Thoracic aorta (tissue), 2 donors: ENCODE measurements at places on chromosomes 12 and 14. TPM values are rescaled to one million over a fixed set of nuclear protein-coding genes. Genes with fewer than 3 reads are reported as not detected.

DNA sequence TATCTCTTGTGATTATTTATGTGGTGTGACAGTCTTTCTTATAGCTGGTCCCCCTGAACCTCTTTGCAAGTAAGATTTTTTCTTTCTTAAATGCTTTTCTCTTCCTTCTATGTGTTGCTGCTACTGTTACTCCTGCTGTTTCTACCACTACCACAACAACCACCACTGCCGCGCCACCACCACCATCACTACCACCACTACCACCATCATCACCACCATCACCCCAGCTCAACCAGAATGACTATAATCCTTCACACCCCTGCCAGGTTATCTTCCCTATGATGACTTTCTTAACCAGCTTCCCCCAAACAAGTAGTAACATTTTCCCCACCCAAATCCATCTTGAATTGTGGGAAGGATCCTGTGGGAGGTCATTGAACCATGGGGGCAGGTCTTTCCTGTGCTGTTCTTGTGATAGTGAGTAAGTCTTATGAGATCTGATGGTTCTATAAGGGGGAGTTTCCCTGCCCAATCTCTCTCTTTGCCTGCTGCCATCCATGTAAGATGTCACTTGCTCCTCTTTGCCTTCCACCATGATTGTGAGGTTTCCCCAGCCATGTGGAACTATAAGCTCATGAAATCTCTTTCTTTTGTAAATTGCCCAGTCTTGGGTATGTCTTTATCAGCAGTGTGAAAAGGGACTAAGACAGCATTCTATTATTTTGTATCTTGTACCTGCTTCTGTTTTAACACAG is 52.2 kb downstream of the CHST11 start:
- peaks cover 61% of the 10 kb centered on the region for H3K4me1 ChIP-seq
- no peak overlapping the region for H3K4me3 ChIP-seq
- no peaks in the 10 kb centered on the region for H3K27me3 ChIP-seq
- H3K27ac ChIP-seq, result no peak overlapping the region
- no peaks in the 10 kb centered on the region for H3K36me3 ChIP-seq
- DNase-seq, result no peak

Gene SSPN
- 50.9 TPM for total RNA-seq

DNA sequence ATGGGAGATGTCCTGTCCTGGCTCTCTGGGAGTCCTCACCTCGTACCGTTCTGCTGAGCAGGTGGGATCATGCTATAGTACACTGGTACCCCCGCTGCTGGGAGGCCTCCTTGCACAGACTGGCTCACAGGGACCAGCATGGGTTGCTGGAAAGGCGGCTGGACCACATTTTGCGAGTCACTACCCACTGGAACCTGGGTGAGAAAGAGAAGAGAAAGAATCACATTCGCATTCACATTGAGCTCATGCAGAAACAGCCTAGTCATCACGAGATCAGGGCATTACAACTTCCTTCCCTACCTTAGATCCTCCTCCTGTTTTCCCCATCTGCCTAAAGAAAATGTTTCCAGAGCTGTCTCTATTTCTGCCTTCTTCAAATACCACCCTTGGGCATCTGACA is 17.3 kb upstream of the STAC3 start:
- H3K27ac ChIP-seq, result no peak overlapping the region
- DNase-seq, result no peak
- no peaks in the 10 kb centered on the region for H3K4me1 ChIP-seq
- no peaks in the 10 kb centered on the region for H3K27me3 ChIP-seq
- peaks cover 36% of the 10 kb centered on the region for H3K36me3 ChIP-seq

Gene TRPV4
- total RNA-seq, result 2.0 TPM

DNA sequence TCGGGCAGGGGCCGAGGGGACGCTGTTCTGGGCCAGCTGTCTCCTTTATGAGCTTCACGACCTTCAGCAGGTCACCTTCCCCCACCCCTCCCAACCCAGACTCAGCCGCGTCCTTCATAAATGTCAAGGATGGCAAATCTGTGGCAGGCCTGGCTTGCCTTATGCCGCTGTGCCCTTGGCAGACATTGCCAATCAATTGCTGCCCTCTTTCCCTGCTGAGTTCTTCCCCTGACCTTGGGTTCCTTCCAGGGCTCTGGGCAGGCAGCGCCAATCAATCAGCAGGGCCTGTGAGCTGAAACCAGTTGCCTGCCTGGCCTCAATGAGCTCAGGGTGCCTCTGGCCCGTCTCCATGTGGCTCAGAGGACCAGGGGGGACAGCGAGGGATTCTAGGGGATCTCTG is 7.7 kb downstream of the FAM222A start:
- DNase-seq, result no peak
- H3K36me3 ChIP-seq, result no peaks in the 10 kb centered on the region
- no peaks in the 10 kb centered on the region for H3K27me3 ChIP-seq
- no peak overlapping the region for H3K4me3 ChIP-seq
- peaks cover 10% of the 10 kb centered on the region for H3K4me1 ChIP-seq
- no peak overlapping the region for H3K27ac ChIP-seq

DNA sequence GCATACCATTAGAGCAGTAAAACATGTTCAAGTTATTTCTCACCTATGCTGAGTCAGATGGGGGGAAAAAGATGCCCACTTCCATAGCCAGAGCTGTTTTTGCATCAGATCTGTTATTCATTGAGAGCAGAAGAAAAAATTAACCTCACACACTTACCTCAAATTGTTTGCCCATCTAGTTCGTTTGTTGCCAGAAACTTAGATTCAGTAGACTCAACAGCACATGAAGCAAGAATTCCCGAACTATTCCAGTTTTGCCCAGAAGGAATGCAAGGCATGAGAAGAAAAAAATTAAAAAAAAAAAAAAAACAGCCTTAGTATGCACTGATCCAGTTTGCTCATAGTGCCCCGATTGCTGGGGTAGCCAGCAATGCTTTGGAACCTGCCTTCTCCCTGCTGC is 12.4 kb upstream of the DPF3 start:
- peaks cover 19% of the 10 kb centered on the region for H3K4me1 ChIP-seq
- no peak for DNase-seq
- H3K27ac ChIP-seq, result no peak overlapping the region
- H3K4me3 ChIP-seq, result no peak overlapping the region
- no peaks in the 10 kb centered on the region for H3K36me3 ChIP-seq
- no peaks in the 10 kb centered on the region for H3K27me3 ChIP-seq

Gene NPFF
- total RNA-seq, result 9.1 TPM

DNA sequence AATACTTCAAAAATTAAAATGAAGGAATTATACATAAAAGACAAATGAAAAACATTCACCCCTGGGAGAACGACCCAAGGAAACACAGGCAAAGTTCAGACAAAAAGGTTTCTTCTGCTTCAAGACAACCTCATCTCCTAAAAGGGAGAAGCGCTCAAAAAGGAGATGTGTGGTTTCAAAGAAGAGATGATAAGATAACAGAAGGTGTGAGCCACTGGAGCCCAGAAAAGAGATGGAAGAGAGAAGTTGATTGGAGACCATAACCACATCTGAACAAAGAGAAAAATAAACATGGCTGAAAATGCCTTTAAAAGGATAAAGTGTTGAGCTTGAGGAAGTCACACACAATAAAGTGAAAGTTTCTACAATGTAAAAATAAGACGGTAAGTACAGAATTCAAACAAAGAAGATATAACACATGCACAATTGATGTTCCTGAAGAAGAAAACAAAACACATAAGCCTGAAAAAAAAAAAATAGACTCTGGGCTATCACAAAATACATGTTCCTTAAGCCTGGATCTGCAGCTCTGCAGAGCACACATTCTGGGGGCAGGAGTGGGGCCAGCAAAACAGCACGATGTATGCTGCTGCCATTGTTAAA is 51.6 kb upstream of the C14orf180 start:
- no peaks in the 10 kb centered on the region for H3K4me1 ChIP-seq
- no peak overlapping the region for H3K27ac ChIP-seq
- H3K4me3 ChIP-seq, result no peak overlapping the region
- no peaks in the 10 kb centered on the region for H3K36me3 ChIP-seq

DNA sequence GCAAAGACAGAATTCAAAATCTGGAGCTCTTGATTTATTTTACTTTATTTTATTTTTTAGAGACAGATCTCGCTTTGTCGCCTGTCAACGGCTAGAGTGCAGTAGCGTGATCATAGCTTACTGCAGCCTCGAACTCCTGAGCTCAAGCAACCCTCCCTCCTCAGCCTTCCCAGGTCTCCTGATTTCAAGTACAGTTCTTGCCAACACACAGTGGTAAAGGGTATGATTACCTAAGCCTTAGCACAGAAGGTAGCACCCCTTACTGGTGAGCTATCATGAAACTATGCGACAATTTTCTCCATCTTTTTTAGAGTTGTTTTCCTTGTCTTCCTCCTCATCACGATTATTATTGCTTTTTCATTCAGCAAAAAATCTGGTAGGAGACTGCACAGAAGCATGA is 94.3 kb upstream of the ETV6 start:
- no peak for DNase-seq
- H3K27ac ChIP-seq, result peak overlapping the region; percentile 63
- no peaks in the 10 kb centered on the region for H3K36me3 ChIP-seq
- H3K4me1 ChIP-seq, result no peaks in the 10 kb centered on the region
- H3K27me3 ChIP-seq, result no peaks in the 10 kb centered on the region

Gene LTBR
- 176 TPM for total RNA-seq

Gene TMEM30B
- 46.9 TPM for total RNA-seq

Gene NUAK1
- 31.4 TPM for total RNA-seq

- no peaks in the 10 kb centered on the region for H3K4me1 ChIP-seq
- H3K27ac ChIP-seq, result no peak overlapping the region
- no peak for DNase-seq
- no peak overlapping the region for H3K4me3 ChIP-seq
Observed at GRCh38 chr12:30515351-30515750, 180.3 kb downstream of the IPO8 start.

DNA sequence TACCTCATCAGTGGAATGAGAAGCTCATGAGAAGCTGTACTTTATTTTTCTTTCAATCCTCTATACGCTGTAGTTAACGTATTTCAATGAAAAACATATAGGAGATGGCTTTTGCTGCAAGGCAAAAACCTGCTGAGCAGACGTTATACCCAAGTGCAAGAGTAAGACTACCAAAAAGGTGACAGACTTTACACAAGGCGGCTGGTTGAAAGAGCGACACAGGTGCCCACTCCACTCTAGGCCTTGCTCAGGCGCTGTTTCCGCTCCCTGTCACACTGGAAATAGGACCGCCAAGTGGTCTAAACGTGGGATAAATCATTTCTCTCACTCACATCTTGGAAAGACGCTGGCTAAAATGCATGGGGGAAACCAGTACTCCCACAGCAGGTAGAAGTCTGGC is 54.5 kb downstream of the PPP2R5C start:
- peaks cover 28% of the 10 kb centered on the region for H3K4me1 ChIP-seq
- no peak overlapping the region for H3K4me3 ChIP-seq

- H3K36me3 ChIP-seq, result no peaks in the 10 kb centered on the region
- no peaks in the 10 kb centered on the region for H3K27me3 ChIP-seq
- no peaks in the 10 kb centered on the region for H3K4me1 ChIP-seq
- no peak for DNase-seq
- H3K4me3 ChIP-seq, result no peak overlapping the region
Observed at GRCh38 chr12:16844875-16845274, 238.9 kb upstream of the LMO3 start.

Gene SGPP1
- total RNA-seq, result 28.4 TPM

GRCh38 chr14:100065942-100066574 is 836 bp downstream of the EVL start:
- H3K4me3 ChIP-seq, result peak overlapping the region; percentile 29
- no peak for DNase-seq
- no peak overlapping the region for H3K27ac ChIP-seq
- no peaks in the 10 kb centered on the region for H3K27me3 ChIP-seq
- no peaks in the 10 kb centered on the region for H3K36me3 ChIP-seq

Gene KCNJ8
- total RNA-seq, result 8.1 TPM

Gene RIPK3
- total RNA-seq, result 17.9 TPM

DNA sequence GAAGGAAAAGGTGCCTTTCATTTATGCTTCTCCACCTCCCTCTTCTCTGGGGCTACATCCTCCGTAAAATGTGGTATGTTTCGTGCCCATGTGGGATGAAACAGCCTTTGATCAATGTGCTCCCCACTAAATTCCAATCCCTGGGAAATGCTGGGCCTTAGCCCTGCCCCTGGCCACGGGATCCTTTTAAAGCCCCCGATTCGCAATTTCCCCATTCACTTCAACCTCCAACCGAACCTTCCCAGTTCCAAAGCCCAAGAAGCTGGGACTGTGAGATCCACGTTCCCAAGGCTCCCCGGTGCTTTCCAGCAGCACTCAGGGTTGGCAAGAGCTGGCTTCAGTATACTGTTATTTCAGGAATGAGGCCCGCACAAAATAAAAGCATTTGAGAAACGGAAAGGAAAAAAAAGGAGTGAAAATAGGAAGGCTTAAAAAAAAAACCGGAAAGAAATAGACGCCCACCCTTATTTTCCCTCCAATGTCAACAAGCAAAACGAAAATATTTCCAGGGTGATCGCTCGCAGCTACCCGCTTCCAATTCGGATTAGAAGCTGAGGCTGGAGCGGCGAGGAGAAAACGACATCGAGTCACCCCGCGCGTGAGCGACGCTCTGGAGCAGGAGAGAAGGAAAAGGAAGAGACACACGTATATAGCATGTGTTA is 1.3 kb upstream of the FOXG1 start:
- no peak overlapping the region for H3K27ac ChIP-seq
- no peaks in the 10 kb centered on the region for H3K36me3 ChIP-seq
- H3K4me3 ChIP-seq, result peak overlapping the region; percentile 70
- DNase-seq, result no peak
- peaks cover 12% of the 10 kb centered on the region for H3K4me1 ChIP-seq

DNA sequence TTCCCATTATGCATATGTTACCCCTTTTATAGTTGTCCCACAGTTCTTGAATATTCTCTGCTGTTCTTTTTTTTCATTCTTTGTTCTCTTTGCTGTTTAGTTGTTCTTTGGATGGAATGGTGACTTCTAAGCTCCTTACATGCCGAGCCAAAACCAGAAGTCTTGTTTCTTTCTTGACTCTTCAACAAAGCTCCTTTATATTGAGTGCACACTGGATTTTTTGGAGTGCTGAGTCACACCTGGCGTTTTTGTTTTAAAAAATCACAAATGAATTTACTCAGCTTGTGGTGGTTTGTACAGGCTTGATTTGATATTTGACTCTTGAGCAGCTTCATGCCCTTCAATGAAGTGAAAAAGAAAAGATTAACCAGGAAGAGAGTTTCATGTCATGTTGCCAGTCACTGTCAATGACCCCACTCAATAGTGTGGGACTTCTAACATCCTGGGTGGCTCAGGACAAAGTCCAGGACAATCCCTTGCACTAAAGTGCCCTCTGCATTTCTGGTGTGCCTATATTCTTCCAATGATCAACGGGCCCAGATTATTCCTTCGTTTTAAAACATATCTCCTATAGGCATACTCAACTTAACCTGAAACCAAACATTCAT is 112.4 kb upstream of the SLC38A4 start:
- DNase-seq, result no peak
- no peaks in the 10 kb centered on the region for H3K27me3 ChIP-seq
- H3K4me1 ChIP-seq, result no peaks in the 10 kb centered on the region
- no peak overlapping the region for H3K27ac ChIP-seq

GRCh38 chr12:110934093-110934852 is 13.9 kb upstream of the MYL2 start:
- no peaks in the 10 kb centered on the region for H3K27me3 ChIP-seq
- no peak for DNase-seq
- no peaks in the 10 kb centered on the region for H3K4me1 ChIP-seq
- no peak overlapping the region for H3K27ac ChIP-seq

GRCh38 chr14:74525361-74525851 is 31.8 kb downstream of the ISCA2 start:
- H3K36me3 ChIP-seq, result peaks cover 63% of the 10 kb centered on the region
- no peak overlapping the region for H3K4me3 ChIP-seq
- H3K4me1 ChIP-seq, result peaks cover 44% of the 10 kb centered on the region
- peak overlapping the region; percentile 78 for H3K27ac ChIP-seq

Gene GARIN6
- not detected for total RNA-seq

- no peak overlapping the region for H3K4me3 ChIP-seq
- no peak overlapping the region for H3K27ac ChIP-seq
- no peaks in the 10 kb centered on the region for H3K27me3 ChIP-seq
Observed at GRCh38 chr12:18221726-18222125, 39.6 kb upstream of the PIK3C2G start.

Gene MIP
- not detected for total RNA-seq
